ENCODE measurements at places on chromosomes 7 and 10. TPM values are rescaled to one million over a fixed set of nuclear protein-coding genes. Genes with fewer than 3 reads are reported as not detected.

GRCh38 chr10:54139819-54140428, 661.1 kb downstream of the PCDH15 start:
- H3K4me1 ChIP-seq: no peaks in the 10 kb centered on the region
- no peak overlapping the region for H3K4me3 ChIP-seq
- no peak overlapping the region for H3K27ac ChIP-seq

GRCh38 chr10:93566435-93567276, at the start of gene FFAR4:
Gene FFAR4 (plus strand): TSS chr10:93566665. CDS start chr10:93566721, 56 bp downstream.
- DNase-seq: no peak
- H3K4me3 ChIP-seq: no peak within 1 kb of the TSS
- H3K36me3 ChIP-seq: no peaks in the 10 kb centered on the region
- H3K27me3 ChIP-seq: peaks cover 6% of the 10 kb centered on the region
- no peaks in the 10 kb centered on the region for H3K4me1 ChIP-seq

Gene IL6
- not detected for polyA plus RNA-seq

Gene CUBN
- polyA plus RNA-seq: 0.16 TPM

Gene COPG2
- polyA plus RNA-seq: not detected

GRCh38 chr7:124747072-124747471, 18.5 kb downstream of the GPR37 start:
- H3K27me3 ChIP-seq: peaks cover 3% of the 10 kb centered on the region
- no peak overlapping the region for H3K27ac ChIP-seq
- no peak overlapping the region for H3K4me3 ChIP-seq
- no peak for DNase-seq
- H3K4me1 ChIP-seq: no peaks in the 10 kb centered on the region
- no peaks in the 10 kb centered on the region for H3K36me3 ChIP-seq

Gene COBL
- not detected for polyA plus RNA-seq

Gene ZNF365
- 5.4 TPM for polyA plus RNA-seq

GRCh38 chr10:43208147-43209073, 58.5 kb downstream of the RASGEF1A start:
- no peak for DNase-seq
- peaks cover 2% of the 10 kb centered on the region for H3K27me3 ChIP-seq

GRCh38 chr7:30836991-30837390, 65.8 kb downstream of the MINDY4 start:
- H3K36me3 ChIP-seq: peaks cover 9% of the 10 kb centered on the region
- H3K4me1 ChIP-seq: no peaks in the 10 kb centered on the region
- DNase-seq: no peak
- no peak overlapping the region for H3K4me3 ChIP-seq
- H3K27ac ChIP-seq: no peak overlapping the region

- H3K4me3 ChIP-seq: no peak overlapping the region
- H3K27ac ChIP-seq: no peak overlapping the region
- no peak for DNase-seq
- no peaks in the 10 kb centered on the region for H3K36me3 ChIP-seq
These were observed 40.7 kb upstream of the SDK1 start for GRCh38 chr7:3260401-3260715.

Gene OR2A12
- polyA plus RNA-seq: not detected
